Mesendoderm (in vitro differentiated cells): ENCODE measurements at places on chromosomes 3 and 15.

DNA sequence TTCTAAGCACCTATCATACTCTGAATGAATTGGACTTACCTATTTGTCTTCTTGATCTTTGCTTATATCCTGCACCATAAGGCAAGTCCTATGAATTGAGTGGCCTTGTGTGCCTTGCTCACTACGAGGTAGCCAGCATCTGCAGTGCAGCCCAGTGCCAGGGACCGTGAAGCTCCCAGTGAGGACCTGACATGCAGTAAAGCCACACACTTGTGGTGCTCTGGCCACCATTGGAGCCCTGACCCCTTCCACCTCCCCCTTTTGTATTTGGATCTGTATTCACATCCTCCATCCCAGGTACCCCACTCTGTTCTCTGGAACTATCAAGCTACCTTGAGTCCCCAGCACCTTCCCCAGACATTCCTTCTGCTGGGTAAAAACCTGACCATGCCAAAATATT is 52.1 kb downstream of the BSN start:
- H3K27me3 ChIP-seq = no peaks in the 10 kb centered on the region
- no peaks in the 10 kb centered on the region for H3K4me1 ChIP-seq

DNA sequence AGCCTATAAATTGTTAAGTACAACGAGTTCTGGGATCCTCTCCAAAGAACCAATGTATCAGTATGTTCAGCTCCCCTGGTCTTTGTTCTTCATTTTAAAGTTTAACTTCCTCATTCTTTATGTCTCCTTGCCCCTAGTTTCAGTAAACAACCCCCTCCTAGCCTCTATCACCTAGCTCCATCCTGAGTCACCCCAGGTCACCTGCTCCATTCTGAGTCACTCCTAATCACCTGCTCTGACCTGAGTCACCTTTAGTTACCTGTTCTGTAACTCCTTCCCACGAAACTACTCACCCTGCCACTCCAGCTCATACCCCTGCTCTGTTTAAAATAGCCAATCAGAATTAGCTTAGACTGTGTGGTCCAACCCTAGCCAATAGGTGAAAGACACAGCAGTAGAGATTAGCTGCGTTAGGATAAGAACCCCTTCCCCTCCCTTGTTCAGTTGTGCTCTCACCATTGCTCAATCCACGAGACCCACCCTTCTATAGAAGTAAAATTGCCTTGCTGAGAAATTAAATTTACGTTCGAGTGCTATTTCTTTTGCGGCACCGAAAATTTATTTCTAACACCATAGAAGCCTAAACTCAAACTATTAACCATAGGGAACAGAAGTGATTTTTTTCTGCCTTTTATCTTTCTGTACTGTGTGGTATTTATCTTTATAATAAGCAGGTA is 245.0 kb upstream of the ADAMTS9 start:
- no peaks in the 10 kb centered on the region for H3K4me1 ChIP-seq
- no peak overlapping the region for H3K4me3 ChIP-seq
- no peak overlapping the region for H3K27ac ChIP-seq
- no peaks in the 10 kb centered on the region for H3K27me3 ChIP-seq
- no peak for DNase-seq
- H3K36me3 ChIP-seq = no peaks in the 10 kb centered on the region

DNA sequence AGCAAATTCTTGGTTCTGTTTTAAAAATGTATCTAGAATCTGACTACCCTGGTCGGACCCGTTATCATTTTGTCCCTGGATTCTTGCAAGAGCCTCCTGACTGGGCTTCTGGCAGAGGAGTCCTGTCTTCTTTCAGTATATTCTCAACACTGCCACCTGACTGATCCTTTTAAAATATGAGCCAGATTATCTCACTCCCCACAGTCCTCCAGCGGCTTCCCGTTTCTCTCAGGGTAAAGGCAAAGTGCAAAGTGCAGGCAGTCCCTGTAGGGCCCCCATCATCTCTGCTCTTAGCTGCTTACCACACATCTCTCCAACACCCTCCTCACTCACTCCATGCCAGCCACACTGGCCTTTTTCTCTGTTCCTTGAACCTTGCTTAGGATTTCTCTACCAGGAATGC is 28.4 kb downstream of the CRTC3 start:
- H3K4me3 ChIP-seq = no peak overlapping the region
- no peaks in the 10 kb centered on the region for H3K27me3 ChIP-seq
- no peak overlapping the region for H3K27ac ChIP-seq
- DNase-seq = no peak
- no peaks in the 10 kb centered on the region for H3K36me3 ChIP-seq
- H3K4me1 ChIP-seq = no peaks in the 10 kb centered on the region

GRCh38 chr15:56244038-56244810 is 545 bp upstream of the RFX7 start:
- peak; percentile 96 for DNase-seq
- H3K4me1 ChIP-seq = peaks cover 2% of the 10 kb centered on the region

- no peak for DNase-seq
- H3K27me3 ChIP-seq = no peaks in the 10 kb centered on the region
- H3K4me3 ChIP-seq = no peak overlapping the region
- H3K36me3 ChIP-seq = no peaks in the 10 kb centered on the region
- no peaks in the 10 kb centered on the region for H3K4me1 ChIP-seq
Measured at GRCh38 chr3:71902258-71903111, 117.5 kb upstream of the PROK2 start.

DNA sequence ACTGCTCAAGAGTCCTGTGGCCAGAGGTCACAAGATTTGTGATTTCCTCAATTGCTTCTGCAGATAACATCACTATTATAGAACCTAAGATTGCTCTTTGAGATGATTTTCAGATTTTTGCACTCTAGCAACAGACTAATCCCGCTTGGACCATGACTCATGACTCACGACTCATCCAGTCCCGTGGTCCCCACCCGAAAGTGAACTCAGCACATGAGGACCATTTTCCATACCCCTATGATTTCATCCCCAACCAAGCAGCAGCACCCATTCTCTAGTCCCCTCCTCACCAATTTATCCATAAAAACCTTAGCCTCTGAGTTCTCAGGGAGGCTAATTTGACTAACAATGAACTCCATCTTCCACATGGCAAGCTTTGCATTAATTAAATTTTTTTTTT is 106.3 kb upstream of the ALCAM start:
- H3K4me1 ChIP-seq = no peaks in the 10 kb centered on the region
- no peak overlapping the region for H3K4me3 ChIP-seq
- H3K27me3 ChIP-seq = no peaks in the 10 kb centered on the region
- no peak for DNase-seq
- H3K27ac ChIP-seq = no peak overlapping the region
- no peaks in the 10 kb centered on the region for H3K36me3 ChIP-seq

DNA sequence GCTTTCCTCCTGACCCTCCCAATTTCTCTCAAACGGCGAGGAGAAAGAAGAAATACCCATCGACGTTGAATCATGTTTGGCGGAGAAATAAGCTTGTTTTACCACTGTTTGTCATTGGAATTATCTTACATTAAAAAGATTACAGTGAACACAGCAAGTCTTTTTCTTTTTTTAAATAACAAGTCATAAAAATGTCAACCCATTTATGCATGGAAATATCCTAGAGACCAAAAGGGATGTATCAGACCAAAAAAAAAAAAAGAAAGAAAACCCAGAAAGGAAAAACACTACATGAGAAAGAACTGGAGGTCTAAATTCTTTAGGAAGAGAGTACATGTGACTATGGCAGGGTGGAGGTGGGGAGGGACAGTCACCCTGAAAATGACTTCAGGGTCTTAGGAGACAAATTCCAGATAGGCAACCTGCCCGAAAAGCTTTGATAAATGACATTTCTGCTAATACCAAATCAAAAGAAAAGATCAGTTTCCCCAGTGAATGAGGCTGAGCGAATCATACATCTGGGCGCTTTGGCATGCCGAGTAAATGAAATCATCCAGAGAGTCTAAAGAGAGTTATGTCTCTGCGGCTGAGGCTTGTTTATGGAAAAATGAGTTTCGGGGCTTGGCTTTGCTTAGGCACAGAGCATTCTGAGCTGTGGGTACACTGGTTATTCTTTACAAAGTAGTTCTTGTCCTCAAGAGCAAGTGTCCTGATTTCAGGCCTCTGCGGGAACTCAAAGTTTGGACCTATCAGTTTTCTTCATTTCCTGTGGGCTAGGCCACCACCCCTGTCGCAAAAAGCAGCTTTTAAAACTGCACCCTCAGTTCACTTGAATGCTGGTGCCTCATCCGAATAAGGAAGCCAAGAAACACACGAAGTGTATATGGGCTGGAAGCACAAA is 110.1 kb upstream of the TGFBR2 start:
- no peaks in the 10 kb centered on the region for H3K36me3 ChIP-seq
- no peak for DNase-seq
- H3K27ac ChIP-seq = no peak overlapping the region
- no peak overlapping the region for H3K4me3 ChIP-seq
- no peaks in the 10 kb centered on the region for H3K27me3 ChIP-seq

DNA sequence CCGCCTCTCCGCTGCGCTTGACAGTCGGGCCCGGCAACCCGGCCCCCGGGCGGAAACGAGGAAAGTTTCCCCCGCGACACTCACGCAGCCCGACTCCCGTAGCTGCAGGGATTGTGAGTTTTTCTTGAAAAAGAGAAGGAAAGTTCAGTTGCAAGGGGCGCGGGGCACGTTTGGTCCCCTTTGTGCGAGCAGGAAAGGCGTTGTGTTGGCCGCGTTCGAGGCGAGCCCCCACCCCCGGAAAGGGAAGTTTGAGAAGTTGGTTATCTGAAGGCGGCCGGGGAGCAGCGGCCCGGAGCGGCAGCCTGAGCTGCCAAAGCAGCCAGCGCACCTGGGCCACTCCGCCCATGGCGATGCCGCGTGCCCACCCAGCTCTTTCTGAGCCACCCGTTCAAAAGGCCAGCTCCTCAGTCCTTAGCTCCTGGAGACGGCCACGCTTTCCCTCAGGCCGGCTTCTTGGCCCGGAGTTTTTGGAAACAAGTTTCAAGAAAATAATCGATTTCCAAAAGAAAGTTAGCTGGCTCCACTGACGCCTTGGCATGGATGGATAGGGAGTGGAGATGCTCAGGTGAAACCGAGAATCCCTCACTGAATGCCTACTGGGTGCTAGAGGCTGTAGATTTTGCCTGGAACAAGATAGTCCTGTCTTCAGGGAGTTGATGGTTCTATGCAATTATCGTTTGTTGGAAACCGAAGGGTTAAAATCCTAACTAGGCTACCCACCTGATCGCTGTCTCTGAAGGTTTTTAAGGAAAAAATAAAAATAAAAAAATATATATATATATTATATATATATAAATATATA is 832 bp downstream of the TGFBR2 start:
- no peaks in the 10 kb centered on the region for H3K27me3 ChIP-seq
- H3K4me1 ChIP-seq = peaks cover 4% of the 10 kb centered on the region
- peak overlapping the region; percentile 63 for H3K27ac ChIP-seq
- H3K4me3 ChIP-seq = peak overlapping the region; percentile 67
- peak; percentile 80 for DNase-seq

DNA sequence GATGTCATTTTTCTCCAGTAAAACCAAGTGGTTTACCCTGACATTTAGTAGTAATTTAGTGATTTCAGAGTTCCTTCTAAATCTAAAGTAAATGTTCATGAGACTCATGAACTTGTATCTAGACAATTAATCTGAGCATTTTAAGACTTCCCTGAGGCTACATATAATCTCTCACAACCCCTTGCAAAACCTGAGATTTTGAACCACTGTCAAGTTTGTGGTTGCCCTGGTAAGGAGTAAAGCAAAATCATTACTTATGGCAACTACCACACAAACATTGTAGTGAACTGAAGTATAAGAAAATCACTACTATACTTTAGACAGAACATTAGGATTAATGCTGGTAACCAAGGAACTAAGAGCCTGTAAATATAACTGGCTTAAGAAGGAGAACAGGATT is 370.2 kb downstream of the TIGIT start:
- H3K27ac ChIP-seq = no peak overlapping the region
- no peaks in the 10 kb centered on the region for H3K27me3 ChIP-seq
- no peak overlapping the region for H3K4me3 ChIP-seq
- no peak for DNase-seq

GRCh38 chr3:164419220-164419619 is 659.1 kb downstream of the SI start:
- H3K36me3 ChIP-seq = no peaks in the 10 kb centered on the region
- no peak for DNase-seq
- no peaks in the 10 kb centered on the region for H3K4me1 ChIP-seq
- H3K27me3 ChIP-seq = no peaks in the 10 kb centered on the region
- no peak overlapping the region for H3K4me3 ChIP-seq

DNA sequence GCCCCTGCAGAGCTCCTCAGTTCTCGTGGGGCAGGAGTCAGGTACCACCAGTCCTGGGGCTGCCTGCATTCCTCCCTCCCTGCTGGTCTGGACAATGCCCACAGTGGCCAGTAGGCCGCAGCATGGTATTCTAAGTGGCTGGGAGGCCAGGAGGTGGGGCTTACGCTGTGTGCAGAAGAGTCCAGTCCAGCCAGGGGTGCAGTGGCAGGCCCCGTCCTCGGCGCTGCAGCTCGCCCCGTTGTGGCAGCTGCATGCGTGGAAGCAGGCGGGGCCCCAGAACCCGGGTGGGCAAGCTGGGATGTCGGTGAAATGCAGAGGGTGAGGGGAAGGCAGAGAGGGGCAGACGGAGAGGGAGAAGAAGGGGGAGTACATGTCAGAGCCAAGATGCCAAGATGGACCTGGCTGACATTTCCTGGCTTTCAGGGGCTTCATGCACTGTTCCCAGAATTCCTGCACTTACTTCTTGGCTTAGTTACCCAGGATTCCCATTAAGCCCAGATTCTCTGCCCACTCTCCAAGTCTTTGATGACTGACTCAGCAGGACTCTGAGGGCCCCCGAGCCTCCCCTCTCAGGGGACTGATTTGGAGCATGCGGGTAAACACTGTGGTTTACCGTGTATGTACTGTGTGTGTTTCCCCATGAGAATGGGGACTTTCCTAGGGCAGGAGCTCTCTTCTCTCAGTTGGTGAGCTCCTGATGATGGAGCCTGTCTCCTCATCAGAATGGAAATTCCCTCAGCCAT is 47.5 kb downstream of the RAB11A start:
- H3K4me3 ChIP-seq = no peak overlapping the region
- H3K4me1 ChIP-seq = no peaks in the 10 kb centered on the region
- no peaks in the 10 kb centered on the region for H3K27me3 ChIP-seq
- no peak overlapping the region for H3K27ac ChIP-seq
- DNase-seq = peak; percentile 82

DNA sequence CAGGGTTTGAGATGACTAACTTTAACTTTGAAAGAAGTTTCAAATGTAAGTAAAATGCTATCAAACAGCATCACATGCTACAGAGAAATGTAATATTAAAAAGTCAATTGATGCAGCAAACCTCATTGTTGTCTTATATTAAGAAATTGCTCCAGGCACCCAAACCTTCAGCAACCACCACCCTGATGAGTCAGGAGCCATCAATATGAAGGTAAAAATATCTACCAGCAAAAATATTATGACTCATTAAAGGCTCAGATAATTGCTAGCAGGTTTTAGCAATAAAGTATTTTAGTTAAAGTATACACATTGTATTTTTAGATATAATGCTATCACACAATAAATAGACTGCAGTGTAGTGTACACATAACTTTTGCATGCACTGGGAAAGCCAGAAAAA is 746.3 kb downstream of the ZPLD1 start:
- no peaks in the 10 kb centered on the region for H3K4me1 ChIP-seq
- no peaks in the 10 kb centered on the region for H3K27me3 ChIP-seq
- H3K4me3 ChIP-seq = no peak overlapping the region
- DNase-seq = no peak
- no peaks in the 10 kb centered on the region for H3K36me3 ChIP-seq
